ENCODE measurements at places on chromosomes 5 and 9. TPM values are rescaled to one million over a fixed set of nuclear protein-coding genes. Genes with fewer than 3 reads are reported as not detected.

The SH3RF2 gene
- 6.8 TPM for total RNA-seq

The GAS1 gene
- 0.60 TPM for total RNA-seq

The C9 gene
- total RNA-seq, result not detected

The SPATA31C1 gene
- total RNA-seq, result not detected

The NXNL2 gene
- total RNA-seq, result 1.1 TPM

The PRRT1B gene
- total RNA-seq, result not detected

The GBA2 gene
- 13.1 TPM for total RNA-seq

The PKD2L2 gene
- not detected for total RNA-seq
